ENCODE measurements at places on chromosomes 6 and 20. TPM values are rescaled to one million over a fixed set of nuclear protein-coding genes. Genes with fewer than 3 reads are reported as not detected.

DNA sequence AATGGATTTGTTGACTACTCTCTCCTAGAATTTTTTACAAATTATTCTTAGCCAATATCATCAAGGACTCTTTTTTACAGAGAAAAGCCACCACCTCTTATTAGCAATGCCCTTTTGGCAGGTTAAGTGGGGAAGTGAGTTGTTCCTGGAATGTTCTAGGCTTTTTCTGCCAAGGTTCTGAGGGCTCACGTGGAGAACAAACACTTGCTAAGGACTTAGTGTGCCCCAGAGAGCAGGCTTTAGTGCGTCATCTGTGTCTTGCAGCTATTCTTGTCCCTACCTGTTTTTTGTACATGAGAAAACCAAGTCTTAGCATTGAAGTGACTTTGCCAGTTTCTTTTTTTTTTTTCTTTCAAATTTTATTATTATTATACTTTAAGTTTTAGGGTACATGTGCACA is 33.5 kb downstream of the CFAP61 start:
- DNase-seq = no peak

- no peak for DNase-seq
These were observed 69.0 kb downstream of the ID4 start for GRCh38 chr6:19906171-19906570.

DNA sequence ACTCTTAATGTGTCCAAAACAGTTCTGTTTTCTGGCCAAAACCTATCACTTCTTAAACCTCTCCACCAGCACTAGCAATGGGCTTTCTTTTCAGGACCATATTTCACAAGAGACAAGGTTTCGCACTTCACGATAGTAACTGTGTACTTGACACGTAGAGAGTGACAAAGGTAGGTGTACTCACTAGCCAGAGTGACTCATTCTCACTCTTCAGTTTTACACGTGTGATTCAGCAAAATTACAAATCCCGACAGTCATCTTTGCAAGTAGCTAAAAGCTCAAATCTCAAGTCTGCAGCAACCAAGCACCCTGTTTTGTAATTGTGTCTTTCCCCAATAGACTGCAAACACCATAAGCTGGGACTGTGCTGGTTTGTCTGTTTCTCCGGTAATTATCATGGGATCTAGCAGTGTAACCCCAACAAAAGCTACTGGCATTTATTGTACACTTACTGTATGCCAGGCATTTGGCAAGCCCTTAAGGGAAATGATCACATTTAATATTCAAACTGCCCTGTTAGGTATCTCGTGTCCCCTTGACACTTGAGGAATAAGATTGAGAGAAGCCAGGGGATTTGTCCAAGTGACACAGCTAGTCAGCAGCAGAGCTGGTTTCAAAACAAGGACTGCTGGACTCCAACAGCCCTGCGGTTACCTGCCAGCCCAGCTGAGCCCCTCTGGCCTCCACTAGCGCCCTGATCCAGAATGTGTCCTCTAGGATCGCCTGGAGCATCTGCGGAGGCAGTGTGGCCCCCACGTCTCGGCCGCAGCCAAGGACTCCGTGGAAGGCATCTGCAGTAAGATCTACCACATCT is 9.9 kb downstream of the PCIF1 start:
- DNase-seq = no peak

DNA sequence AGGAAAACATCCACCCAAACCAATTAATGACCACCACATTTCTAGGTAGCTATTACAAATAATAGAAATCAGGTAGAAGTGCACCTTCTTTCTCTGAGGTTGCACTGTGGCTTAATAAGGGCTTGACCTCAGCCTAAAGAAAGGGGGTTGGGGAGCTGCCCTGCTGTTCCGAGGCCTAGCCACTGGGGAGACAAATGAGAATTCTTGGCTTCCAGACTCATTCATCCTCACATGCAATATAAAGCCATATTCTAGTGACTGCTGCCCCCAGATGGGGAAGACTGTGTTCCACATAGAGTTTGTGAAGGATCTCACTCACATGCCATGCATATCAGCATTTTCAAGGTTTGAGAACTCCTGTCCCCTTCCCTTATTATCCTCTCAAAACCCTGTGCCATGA is 22.9 kb downstream of the SAYSD1 start:
- peak; percentile 57 for DNase-seq

GRCh38 chr6:17710331-17710730 is 3.6 kb upstream of the NUP153 start:
- no peak for DNase-seq

GRCh38 chr6:43764772-43765171 is 5.2 kb upstream of the VEGFA start:
- no peak for DNase-seq

GRCh38 chr6:102417368-102417998 is 1024.0 kb downstream of the GRIK2 start:
- DNase-seq = no peak

GRCh38 chr6:101434601-101435000 is 41.1 kb downstream of the GRIK2 start:
- no peak for DNase-seq

GRCh38 chr6:6811128-6812009 is 222.8 kb downstream of the LY86 start:
- DNase-seq = peak; percentile 91

GRCh38 chr6:137045222-137045789 is 541 bp upstream of the IL20RA start:
- DNase-seq = no peak

DNA sequence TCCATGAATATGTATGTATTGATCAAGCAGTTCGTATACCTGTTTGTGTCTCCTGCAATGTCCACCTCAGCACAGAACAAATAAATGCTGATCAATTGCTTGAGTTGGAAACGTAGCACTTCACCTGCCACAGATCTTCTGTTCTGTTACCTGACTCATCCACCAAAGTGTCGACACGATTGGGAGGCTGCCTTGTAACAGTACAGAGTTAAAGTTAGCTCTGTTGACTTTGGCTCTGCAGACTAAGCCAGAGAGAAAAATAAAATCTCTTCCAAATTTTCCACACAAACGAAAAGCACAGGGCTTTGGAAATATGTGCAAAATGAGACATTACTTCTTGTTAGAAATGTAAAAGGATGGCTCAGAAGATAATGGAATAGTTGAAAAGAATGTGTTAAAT is 245.4 kb downstream of the NRN1 start:
- no peak for DNase-seq

- peak; percentile 66 for DNase-seq
These were observed 474 bp downstream of the RBM38 start for GRCh38 chr20:57391439-57392301.

DNA sequence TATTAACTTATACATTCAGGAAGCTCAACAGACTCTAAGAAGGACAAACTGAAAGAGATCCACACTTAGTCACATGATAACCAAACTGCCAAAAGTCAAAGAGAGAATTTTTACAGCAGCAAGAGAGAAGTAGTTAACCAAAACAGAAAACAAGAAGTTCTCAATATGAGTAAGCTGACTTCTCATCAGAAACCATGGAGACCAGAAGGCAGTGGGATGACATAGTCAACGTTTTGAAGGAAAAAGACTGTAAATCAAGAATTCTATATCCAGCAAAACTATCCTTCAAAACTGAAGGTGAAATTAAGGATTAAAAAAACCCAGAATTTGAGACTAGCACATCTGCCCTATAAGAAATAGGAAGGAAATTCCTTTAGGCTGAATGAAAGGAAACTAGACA is 60.4 kb downstream of the COL19A1 start:
- DNase-seq = no peak

- DNase-seq = no peak
These were observed 109.0 kb downstream of the RIN2 start for GRCh38 chr20:19867074-19867473.

DNA sequence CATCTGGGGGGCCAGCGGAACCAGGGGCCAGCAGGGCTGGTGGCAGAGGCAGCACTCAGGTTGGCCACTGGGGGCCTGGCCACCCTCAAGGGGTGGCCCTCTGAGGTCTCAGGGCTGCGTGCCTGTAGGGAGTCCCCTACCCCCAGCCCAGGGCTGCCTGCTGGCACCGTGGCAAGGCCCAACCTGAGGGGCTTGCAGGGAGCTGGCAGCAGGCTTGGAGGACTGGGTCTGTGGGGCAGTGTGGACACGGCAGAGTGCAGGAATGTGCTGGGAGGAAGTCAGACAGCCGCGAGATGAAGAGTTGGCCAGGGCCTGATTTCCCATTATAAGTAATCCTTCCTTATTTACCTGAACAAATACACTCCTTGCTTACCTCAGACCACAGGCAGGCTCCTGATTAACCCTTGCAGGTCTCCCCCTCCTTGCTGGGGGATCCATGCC is at the start of gene SPDEF:
Gene SPDEF, minus strand, starts transcription at position 299 of the 441 bp plus-strand sequence. CDS start 11,874 bp downstream, outside the sequence.
- peak; percentile 70 for DNase-seq

DNA sequence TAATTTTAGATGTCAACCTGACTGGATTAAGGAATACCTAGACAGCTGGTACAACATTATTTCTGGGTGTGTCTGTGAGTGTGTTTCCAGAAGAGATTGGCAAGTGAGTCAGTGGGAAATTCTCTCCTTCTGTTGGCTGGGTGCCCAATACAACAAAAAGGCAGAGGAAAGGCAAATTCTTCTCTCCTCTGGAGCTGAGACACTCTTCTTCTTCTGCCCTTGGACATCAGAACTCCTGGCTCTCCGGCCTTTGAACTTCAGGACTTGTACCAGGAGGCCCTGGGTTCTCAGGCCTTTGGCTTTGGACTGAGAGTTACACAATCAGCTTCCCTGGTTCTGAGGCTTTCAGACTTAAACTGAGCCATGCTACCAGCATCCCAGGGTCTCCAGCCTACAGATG is 7.8 kb upstream of the BTN3A1 start:
- DNase-seq = peak; percentile 69

DNA sequence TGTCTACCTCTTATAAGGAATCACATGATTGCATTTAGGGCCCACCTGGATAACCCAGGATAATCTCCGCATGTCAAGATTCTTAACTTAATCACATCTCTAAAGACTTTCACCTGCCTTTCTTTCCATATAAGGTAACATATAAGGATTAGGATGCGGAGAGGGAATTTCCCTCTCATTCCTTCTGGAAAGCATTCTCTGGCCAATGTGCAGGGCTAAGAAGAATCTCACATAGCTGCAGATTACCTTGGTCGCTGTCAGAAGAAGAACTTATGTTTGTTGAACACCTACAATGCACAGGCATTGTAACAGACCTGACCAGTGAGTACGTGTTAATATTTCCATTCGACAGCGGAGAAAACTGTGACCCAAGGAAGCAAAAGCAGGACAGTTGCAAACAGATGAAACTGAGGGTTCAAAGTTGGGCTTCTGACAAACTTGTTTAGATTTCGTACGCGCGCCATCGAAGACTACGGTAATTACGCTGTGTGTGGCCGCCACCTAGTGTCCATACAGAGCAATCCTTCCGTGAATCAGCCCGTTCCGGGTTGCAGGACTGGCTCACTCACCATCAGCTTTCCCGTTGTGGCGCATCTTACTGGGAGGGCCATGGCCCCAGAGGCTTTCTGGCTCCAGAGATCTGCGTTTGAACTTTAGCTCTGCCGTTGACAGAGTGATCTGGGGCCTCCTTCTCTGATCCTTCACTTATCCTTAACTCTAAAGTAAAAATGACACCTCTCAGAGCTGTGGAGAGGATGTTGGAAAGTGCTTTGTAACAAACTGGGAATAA is 9.5 kb downstream of the C20orf202 start:
- DNase-seq = peak; percentile 88

- no peak for DNase-seq
These were observed 272.1 kb upstream of the EYS start for GRCh38 chr6:65979120-65979519.

GRCh38 chr20:15887387-15887786 is 685.9 kb downstream of the KIF16B start:
- no peak for DNase-seq

- no peak for DNase-seq
These were observed 13.3 kb upstream of the THBS2 start for GRCh38 chr6:169266746-169267591.

DNA sequence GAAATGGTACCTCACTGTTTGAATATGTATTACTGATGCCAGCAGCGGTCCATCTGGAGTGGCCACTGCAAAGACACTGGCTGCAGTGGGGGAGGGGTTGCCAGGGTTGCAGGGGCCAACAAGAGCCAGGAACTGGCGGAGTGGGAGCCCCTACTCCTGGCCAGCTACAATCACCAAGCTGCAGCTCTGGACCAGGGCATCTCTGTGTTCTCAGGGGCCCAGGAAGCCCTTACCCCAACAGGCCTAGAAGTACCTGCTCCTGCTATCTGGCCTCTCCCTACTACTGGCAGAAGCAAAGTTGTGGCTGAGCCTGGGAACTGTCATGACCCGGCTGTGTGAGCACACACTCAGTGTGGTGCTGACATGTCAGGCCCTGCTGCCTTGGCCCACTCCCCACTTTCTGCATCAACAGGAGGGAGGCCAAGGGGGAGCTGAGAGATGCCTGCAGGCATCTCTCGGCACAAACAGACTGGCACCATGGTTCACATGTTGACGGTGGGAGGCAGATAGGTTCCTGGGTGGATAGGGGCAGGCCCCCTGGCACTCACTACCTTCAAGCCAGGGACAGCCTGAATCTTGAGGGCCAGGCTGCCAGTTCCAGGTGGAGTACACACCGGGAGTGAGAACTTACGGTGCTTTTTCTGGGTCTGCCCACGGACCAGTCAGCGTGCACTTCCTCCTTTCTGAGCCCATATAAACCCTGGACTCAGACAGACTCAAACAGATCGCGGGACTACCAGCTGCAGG is 1188.0 kb downstream of the GRIK2 start:
- no peak for DNase-seq

- DNase-seq = no peak
These were observed 58.6 kb downstream of the PHACTR3 start for GRCh38 chr20:59662856-59663512.

- DNase-seq = no peak
These were observed 8.4 kb downstream of the GMDS start for GRCh38 chr6:2237001-2237400.

DNA sequence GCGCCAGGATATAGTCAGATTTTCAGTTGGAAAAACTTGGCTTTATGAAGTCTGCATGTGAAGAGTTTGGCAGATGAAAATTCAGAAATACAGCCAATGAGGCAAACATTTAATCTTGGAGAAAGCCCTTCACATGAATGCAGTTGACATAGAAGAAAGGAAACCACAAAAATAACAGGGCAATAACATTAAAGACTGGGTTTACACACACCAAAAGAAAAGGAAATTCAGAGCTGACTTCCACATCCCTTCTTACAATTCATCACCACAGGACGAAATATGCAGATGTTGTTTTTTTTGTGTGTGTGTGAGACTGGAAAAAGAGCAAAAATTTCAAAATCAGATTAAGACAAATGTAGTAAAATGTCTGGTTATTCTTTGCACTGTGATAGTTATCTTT is 69.8 kb upstream of the HEY2 start:
- DNase-seq = no peak

- DNase-seq = no peak
These were observed 8.5 kb downstream of the SCGN start for GRCh38 chr6:25660512-25660911.

Gene STX11
- total RNA-seq = 2.2 TPM

Gene COL19A1
- total RNA-seq = 13.4 TPM

Gene ZSCAN9
- 22.6 TPM for total RNA-seq

Gene REM1
- total RNA-seq = not detected

Gene PRR18
- total RNA-seq = not detected

Gene FKBP1A
- 33.0 TPM for total RNA-seq

Gene SLC52A3
- 24.0 TPM for total RNA-seq
